HT1080 (cell line): ENCODE measurements at places on chromosomes 16 and 17. TPM values are rescaled to one million over a fixed set of nuclear protein-coding genes. Genes with fewer than 3 reads are reported as not detected.

KRT23 gene
- total RNA-seq, result 0.33 TPM in 1 of 2 replicates, not detected in the other

TRIM47 gene
- 22.7 and 26.6 TPM in 2 replicates for total RNA-seq

CTRL gene
- total RNA-seq, result 2.5 and 2.9 TPM in 2 replicates

GCGR gene
- total RNA-seq, result not detected in 2 replicates

GPR179 gene
- not detected in 2 replicates for total RNA-seq

MT1A gene
- not detected in 2 replicates for total RNA-seq

NFATC3 gene
- total RNA-seq, result 14.9 and 15.4 TPM in 2 replicates

TBC1D3 gene
- total RNA-seq, result 0.20 TPM in 1 of 2 replicates, not detected in the other
